Globus pallidus (tissue), 1 donor: ENCODE measurements at places on chromosomes 2 and 18.

- DNase-seq: no peak
Observed at GRCh38 chr18:46141199-46141598, 37.0 kb downstream of the HAUS1 start.

GRCh38 chr2:188720811-188721605 lies 253.2 kb upstream of the COL3A1 start:
- no peak for DNase-seq

GRCh38 chr2:58146707-58147106 lies 94.4 kb downstream of the FANCL start:
- no peak for DNase-seq

GRCh38 chr18:37641573-37641972 lies 76.0 kb upstream of the CELF4 start:
- no peak for DNase-seq

- DNase-seq: no peak
Observed at GRCh38 chr2:96140941-96141623, 2.8 kb upstream of the ASTL start.

DNA sequence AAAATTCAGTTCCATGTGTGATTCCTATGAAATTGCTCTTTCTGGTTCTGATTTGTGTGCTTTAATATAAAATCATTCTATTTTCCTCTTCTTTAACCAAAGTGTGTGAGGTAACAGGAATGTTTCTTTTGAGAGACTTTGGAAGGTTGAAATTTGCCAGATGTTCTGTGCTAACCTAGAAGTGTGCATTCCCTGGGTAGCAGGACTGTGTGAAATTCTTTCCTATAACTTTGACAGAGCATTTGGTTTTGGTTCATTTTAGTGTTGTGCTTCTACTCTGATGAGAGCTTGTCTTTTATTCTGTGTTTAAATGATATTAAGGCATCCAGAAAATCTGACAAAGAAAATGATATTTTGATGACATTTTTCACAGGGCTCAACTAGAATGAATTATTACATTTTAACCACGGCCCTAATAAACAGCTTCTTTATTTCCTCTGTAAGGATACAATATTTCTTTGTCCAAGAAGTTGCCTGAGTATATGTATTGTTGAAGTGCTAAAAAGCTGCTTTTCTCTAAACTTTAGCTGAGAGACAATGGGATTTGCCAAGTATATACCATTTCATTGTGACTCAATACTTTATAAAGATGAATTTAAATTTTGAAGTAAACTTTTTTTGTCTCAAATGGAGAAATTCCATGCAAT lies 34.7 kb upstream of the DLX1 start:
- no peak for DNase-seq
